MCF 10A (cell line): ENCODE measurements at places on chromosomes 2 and 18. TPM values are rescaled to one million over a fixed set of nuclear protein-coding genes. Genes with fewer than 3 reads are reported as not detected.

Gene ANKRD29
- total RNA-seq = 2.4 and 3.8 TPM in 2 replicates

DNA sequence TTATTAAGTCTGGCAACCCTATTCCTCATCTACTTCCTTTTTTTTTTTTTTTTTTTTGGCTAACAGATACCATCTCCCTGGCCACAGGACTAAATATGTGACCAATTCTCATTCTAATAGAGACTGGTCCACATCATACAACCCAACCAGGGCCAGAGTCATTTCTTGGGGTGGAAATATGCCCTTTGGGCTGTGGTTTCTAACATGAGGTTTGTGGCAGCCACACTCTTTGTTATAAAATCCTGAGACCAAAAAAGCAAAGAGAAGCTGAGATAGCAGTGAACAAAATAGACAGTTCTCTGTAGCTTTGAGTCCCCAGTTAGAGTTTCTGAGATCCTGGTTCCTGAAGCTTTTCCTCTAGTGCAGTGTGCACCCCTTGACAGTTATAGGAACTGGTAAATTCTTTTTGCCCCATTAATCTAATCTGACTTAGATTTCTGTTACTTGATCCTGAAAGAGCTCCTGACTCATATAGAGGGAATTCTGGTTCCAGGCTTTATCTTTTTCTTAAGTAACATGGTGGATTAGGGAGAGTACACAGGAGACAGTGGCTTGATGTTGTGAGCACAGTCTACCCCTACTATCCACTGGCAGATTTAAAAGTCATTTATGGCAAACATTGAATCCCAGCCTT is 86.8 kb downstream of the MAIP1 start:
- no peaks in the 10 kb centered on the region for H3K27me3 ChIP-seq
- no peaks in the 10 kb centered on the region for H3K36me3 ChIP-seq
- no peaks in the 10 kb centered on the region for H3K4me1 ChIP-seq
- no peak overlapping the region for H3K27ac ChIP-seq
- H3K4me3 ChIP-seq = no peak overlapping the region

- H3K27ac ChIP-seq = no peak overlapping the region
- DNase-seq = no peak
- peaks cover 5% of the 10 kb centered on the region for H3K36me3 ChIP-seq
- no peaks in the 10 kb centered on the region for H3K4me1 ChIP-seq
These were observed 144.2 kb downstream of the WDR7 start for GRCh38 chr18:56795381-56795780.

GRCh38 chr2:237754182-237754581 is 44.4 kb upstream of the RBM44 start:
- no peak overlapping the region for H3K4me3 ChIP-seq
- H3K4me1 ChIP-seq = no peaks in the 10 kb centered on the region
- no peak overlapping the region for H3K27ac ChIP-seq
- DNase-seq = no peak

GRCh38 chr18:48334845-48335244 is 74.3 kb downstream of the ZBTB7C start:
- H3K4me1 ChIP-seq = peaks cover 10% of the 10 kb centered on the region
- no peak overlapping the region for H3K4me3 ChIP-seq
- H3K27me3 ChIP-seq = no peaks in the 10 kb centered on the region
- H3K27ac ChIP-seq = no peak overlapping the region
- H3K36me3 ChIP-seq = no peaks in the 10 kb centered on the region
